ENCODE measurements at places on chromosomes 16 and 17. TPM values are rescaled to one million over a fixed set of nuclear protein-coding genes. Genes with fewer than 3 reads are reported as not detected.

RAB37 gene
- 1.4 TPM for total RNA-seq

KRTAP9-8 gene
- not detected for total RNA-seq

CCNF gene
- total RNA-seq: 36.5 TPM

PIGL gene
- 31.8 TPM for total RNA-seq

GP1BA gene
- not detected for total RNA-seq

TMEM220 gene
- total RNA-seq: 0.90 TPM

TMIGD1 gene
- not detected for total RNA-seq

MYH1 gene
- not detected for total RNA-seq

KREMEN2 gene
- not detected for total RNA-seq

UTS2R gene
- total RNA-seq: not detected

PLK1 gene
- 65.0 TPM for total RNA-seq

MFAP4 gene
- total RNA-seq: not detected

Measured in activated CD8-positive, alpha-beta memory T cell treated with anti-CD3 and anti-CD28 coated beads for 36 hours (primary cell).